Neuronal stem cell (in vitro differentiated cells): ENCODE measurements at places on chromosomes 11 and 22.

- no peak for DNase-seq
These were observed 2.9 kb upstream of the SVIP start for GRCh38 chr11:22832315-22833015.

- DNase-seq = no peak
These were observed 41.6 kb downstream of the ACER3 start for GRCh38 chr11:76902121-76903014.

GRCh38 chr11:120500414-120501071 is 11.0 kb upstream of the GRIK4 start:
- DNase-seq = no peak

DNA sequence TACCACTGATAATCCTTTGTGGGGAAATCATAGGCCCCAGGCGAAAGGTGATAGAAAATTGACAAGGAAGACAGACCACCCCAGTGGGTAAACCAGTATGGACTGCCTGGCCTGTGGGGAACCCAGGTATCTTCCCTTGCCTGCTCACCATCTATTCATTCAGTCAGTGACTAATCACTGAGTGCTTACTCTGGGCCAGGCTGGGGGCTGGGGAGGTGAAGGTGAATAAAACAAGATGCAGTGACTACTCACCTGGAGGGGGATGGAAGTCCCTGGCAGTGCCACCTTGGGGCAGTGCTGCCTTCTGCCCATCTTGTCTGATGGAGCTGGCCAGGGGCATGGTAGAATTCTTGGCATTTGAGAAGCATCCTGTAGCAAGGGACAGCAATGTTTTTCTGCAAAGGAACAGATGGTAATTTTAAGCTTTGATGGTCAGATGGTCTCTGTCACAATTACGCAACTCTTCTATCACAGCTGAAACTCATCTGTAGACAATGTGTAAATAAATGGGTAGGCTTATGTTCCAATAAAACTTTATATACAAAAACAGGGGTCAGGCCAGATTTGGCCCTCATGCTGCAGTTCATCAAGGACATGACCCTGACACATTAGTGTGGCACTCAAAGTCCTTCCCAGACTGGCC is 4.6 kb downstream of the ISX start:
- no peak for DNase-seq

- DNase-seq = peak; percentile 4
These were observed 304.7 kb downstream of the NELL1 start for GRCh38 chr11:20973940-20974559.

GRCh38 chr22:48371391-48371790 is 1456.3 kb downstream of the BRD1 start:
- DNase-seq = no peak

DNA sequence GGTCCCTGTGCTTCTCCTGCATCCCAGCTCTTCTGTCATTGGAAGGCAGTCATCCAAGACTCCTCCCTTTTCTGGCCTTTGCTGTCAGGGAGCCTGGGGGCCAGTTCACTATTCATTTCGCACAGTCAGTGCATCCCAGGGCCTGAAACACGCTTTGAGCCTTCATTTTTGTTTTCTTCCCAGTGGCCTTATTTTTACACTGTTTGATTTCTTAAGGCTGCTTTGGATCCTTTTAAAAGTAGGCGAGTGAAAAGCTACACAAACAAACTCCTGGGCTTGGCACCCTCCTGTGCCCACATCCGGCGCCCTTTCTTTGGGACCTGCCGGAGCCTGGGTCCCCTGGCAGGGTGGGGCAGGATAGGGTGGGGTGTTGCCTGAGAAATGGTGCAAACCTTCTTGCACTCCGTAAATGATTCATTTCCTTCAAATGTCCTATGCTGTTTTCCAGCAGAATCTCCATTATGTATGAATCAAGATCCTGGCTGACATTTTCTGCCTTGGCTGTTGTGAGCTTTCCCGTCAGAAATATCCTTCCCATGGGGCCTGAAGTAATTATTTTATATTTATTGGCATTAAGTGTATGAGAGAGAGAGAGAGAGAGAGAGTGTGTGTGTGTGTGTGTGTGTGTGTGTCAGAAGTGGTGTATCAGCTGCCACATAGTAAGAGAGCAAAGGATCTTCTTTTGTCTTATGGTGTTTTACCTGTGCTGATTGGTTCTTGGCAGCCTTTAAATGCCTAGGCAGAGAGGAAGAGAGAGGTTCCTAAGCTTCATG is 45.6 kb downstream of the BCR start:
- DNase-seq = no peak

- no peak for DNase-seq
These were observed 215.1 kb downstream of the SWAP70 start for GRCh38 chr11:9878936-9879335.

DNA sequence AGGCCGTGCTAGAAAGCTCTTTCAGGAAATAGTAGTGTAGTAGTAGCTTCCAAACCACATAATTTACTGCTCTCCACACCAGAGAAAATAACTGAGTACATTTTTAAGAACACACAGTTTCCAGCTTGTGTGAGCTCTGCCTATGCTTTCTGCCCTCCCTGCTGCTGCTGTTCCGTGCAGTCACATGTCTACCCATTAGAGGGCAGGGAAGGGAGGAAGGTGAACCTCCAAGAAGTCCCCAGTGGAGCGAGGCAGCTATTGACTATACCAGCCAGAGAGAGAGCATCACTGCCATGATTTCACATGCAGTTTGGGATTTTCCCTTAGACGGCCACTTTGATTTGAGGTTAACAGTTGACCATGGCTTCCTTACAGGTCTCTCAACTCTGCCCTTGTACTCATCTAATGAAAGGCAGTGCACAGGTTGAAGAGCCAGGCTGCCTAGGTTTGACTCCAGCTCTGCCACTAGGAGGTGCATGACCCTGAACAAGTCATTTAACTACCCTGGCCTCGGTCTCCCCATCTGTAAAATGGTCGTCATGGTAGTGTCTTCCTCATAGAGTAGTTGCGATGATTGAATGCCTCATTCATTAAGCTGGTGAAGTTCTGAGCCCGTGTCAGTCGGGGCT is 19.7 kb upstream of the CTTN start:
- DNase-seq = no peak

DNA sequence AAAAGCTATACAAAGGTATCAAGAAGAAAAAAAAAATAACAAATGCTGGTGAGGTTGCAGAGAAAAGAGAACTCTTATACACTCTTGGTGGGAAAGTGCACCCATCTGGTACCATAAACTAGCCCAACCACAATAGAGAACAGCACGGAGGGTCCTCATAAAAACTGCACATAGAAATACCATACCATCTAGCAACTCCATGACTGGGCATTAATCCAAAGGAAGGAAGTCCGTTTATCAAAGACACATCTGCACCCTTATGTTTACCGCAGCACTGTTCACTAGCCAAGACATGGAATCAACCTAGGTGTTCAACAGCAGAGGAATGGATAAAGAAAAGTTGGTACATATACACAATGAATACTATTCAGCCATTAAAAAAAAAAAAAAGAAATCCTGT is 10.8 kb upstream of the CLDN5 start:
- DNase-seq = no peak

- no peak for DNase-seq
These were observed 5.5 kb downstream of the TCIRG1 start for GRCh38 chr11:68044145-68044813.

GRCh38 chr11:2994336-2994730 is 2.2 kb upstream of the NAP1L4 start:
- no peak for DNase-seq

DNA sequence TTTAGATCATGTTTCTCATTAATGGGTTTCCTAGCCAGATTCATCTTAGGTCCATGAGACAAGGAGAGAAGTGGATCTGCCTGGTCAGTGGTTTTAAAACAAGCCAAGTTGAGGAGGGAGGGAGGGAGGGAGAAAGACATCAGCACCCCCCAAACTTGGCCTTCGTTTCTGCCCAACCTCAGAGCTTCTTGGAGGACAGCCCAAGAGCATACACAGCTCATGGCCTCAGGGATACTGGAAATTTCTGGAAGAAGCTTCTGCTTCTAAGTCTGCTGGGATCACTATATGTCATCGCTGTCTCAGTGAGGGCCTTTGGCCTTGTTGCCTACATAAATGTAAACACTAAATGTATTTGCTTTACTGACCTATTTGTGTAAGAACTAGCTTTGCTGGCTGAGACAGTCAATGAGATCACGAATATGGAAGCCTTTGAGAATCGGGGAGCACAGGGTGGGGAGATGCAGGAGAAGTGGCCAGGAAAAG is 375.1 kb downstream of the BUD13 start:
- DNase-seq = no peak

- peak; percentile 83 for DNase-seq
These were observed 29.5 kb upstream of the WNT7B start for GRCh38 chr22:46006379-46007002.

- DNase-seq = no peak
These were observed 37.2 kb upstream of the MOB2 start for GRCh38 chr11:1523779-1524178.

DNA sequence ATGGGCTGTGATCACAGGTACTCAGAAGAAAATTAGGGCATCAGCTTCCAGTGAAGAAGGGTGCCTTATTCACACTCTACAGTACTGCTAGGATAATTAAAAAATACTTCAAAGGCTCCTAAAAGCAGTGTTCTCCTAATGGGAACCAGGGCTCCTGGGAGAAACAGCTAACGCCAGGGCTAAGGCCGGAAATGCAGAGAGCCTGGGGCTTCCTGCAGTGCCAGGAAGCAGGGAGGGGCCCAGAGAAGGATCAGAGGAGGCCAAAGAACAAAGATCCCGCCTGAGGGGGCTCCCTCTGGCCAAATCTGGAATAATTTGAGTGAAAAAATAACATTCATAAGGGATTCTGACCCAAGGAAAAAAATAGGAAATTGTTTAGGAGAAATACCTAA is 27.5 kb downstream of the TOLLIP start:
- no peak for DNase-seq

GRCh38 chr11:131987703-131988102 is 617.3 kb downstream of the NTM start:
- no peak for DNase-seq

GRCh38 chr11:12239396-12239795 is 129.0 kb downstream of the MICAL2 start:
- DNase-seq = no peak

DNA sequence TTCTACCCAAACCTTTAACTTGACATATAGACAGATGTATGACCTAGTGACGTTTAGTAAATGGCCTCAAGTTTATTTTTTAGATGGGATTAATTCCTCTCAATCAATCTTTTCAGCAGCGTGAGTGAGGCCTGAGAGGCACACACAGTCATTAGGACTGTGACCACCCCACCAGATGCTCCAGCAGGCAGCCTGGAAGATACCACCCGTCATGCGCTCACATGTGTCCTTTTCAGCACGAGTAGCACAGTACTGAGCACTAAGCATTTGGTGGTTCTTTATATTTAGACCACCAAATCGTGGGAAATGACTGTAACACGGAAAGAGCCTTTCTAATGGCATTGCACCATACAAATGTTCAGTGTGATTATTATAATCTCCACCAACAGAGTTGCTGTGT is 354.6 kb upstream of the DDI1 start:
- DNase-seq = no peak

DNA sequence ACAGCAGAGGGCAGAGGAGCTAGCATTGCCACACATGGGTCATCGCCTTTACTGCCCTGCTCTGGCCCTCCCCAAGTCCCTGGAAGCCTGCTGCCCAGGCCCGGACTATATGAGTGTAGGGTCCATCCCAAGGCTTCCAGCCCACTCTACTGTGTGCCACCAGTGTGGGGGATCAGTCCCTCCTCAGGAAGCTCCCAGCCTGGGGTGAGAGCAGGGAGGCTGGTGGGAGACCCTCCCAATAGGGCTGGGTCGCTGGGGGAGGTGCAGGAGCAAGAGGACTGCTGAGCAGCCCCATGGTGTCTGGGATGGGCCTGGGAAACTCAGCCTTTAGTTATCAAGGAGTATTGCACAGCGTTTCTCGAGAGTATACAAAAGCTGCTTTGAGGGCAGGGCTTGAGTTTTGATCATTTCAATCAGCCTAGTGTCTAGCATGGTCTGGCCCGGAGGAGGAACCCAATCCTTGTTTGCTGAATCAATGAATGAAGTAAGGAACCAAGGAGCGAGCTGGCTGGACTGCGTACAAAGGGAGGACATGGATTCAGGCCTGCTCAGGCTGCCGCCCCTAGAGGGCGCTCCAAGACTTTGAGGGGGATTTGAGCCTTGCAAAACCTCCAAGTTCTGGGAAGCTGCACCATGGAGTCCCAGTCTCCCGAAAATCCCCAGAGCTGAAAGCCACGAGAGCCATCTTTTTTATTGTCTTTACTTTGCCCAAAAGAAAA is 89.0 kb upstream of the PARVA start:
- DNase-seq = peak; percentile 86

DNA sequence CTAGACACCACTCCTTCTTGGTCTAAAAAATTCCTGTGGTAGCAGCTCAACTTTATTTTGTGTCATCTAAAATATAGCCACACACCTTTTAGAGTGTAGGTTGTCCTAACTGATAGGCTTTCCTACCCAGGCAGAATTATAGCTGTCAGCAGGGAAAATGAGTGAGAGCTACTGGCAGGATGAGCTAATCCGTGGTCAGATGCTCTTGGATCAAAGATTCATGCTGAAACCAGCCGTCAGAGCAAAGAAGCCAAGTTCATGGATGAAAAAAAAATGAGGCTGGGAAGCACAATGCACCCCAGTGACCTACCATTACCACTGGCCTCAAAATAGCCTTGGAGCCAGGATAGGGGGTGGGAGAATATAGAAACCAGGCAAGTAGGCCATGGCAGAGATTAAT is 113.1 kb upstream of the BLID start:
- no peak for DNase-seq
